ENCODE measurements at places on chromosomes 7 and 10.

DNA sequence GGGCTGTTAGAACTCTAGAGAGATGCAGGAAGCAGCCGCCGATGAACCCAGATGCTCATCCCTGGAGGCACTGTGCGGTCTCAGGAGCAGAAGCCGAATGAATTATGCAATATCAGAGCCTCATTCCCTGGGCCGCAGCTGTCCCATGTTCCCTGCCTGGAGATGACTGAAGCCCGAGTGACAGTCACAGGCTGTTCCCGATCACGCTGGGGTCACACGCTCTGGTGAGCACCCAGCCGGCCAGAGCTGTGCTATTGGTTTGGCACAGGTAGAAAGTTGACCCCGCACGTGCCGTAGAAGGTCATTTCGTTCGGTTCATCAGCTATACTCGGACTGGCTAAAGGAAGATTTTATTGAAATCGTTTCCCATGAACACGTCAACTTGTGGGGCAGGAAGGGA is 140.5 kb upstream of the SH2B2 start:
- no peak for DNase-seq

DNA sequence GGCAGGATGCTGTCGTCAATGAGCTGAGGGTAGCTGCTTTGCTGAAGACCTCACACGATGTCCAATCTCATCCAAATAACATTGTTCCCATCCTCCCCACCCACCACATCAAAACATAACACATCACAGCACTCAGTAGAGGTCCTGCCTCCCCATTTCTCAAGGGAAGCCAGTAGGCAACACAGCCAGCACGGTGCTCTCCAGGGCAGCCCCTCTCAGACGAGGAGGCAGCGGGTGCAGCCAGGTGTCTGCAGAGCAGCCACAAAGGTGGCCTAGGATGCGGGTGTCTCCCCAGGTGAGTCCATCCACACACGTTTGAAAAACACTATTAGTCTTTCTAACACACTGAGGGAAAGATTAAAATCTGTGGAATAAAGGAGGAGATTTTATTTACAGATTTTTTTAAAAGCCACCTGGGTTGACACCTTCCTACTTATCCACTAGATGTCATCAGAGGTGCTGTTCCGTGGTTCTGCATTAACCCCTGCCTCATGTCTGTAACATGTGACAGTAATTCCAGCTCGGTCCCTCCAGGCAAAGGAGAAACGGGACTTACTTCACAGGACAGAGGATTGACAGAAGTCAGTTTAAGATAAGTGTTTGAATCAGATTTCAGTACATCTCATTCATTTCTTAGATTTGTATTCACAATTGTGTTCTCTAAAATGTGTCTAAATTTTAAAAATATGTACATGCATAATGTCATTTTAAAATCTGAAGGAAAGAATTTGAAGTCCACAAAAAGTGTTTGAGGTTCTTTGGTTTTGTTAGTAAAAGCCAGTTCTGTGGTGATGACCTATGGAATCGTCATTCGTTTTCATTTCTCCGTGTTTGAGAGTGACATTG is 68.0 kb downstream of the LANCL2 start:
- peak; percentile 65 for DNase-seq

DNA sequence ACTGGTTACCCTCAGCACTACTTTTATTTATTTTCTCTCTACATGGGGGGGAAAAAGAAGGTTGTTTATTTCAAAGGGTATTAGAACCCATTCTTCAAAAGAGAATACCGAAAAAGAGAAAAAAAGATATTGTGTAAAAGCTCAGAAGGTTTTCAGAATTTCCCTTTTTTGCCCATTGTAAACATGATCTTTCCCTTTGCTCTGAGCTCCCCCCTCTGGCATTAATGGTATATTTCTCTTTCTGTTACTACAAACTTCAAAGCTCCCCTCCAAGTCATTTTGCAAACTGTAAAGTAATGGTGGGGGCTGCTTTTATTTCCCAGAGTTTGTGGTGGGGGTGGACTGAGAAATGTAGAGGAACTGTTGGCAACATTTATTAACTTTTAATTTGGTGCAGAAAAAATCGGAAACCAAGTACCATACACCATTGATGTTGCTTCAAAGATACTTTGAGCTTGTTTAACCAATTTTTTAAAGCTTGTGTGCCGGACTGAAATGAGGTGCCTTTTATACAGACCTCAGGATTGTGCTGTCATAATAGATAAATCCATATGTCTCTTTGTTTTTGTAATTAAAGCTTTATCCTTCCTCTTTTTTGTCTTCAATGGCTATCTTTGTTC is 181.5 kb downstream of the EXOC4 start:
- DNase-seq, result peak; percentile 25

- no peak for DNase-seq
Measured at GRCh38 chr7:51634538-51634937, 317.9 kb upstream of the COBL start.

GRCh38 chr10:9103301-9103700 is 1048.8 kb downstream of the GATA3 start:
- no peak for DNase-seq

- DNase-seq, result no peak
Measured at GRCh38 chr7:108525327-108525984, 479 bp downstream of the PNPLA8 start.

DNA sequence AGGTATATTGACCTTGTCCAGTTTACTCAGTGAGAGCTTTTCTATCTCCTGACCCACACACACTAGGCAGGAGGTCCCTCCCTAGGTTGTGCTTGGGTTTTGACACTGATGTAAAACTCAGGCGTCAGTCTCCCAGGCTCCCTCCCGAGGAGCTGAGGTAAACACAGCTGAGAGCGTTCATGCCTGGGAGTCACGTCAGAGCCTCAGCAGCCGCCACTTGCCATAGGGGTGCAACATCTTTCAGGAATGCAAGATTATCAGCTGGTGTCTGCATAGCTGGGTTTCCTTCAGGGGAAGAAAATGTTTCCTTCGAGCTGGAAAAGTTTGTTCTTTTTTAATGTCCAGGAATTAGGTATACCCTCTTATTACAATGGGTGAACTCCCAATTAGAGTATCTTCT is 70.6 kb downstream of the FGFR2 start:
- DNase-seq, result no peak

- DNase-seq, result peak; percentile 98
Measured at GRCh38 chr10:24724381-24725228, 918 bp upstream of the ARHGAP21 start.

- no peak for DNase-seq
Measured at GRCh38 chr7:13778967-13779366, 210.5 kb downstream of the ETV1 start.

GRCh38 chr7:18903695-18904094 is 213.7 kb downstream of the TWIST1 start:
- DNase-seq, result no peak

GRCh38 chr10:92328993-92329392 is 38.0 kb downstream of the MARCHF5 start:
- DNase-seq, result no peak
